ENCODE measurements at places on chromosomes 2 and 18.

- no peak for DNase-seq
Observed at GRCh38 chr2:29066271-29066860, 8.0 kb downstream of the PCARE start.

DNA sequence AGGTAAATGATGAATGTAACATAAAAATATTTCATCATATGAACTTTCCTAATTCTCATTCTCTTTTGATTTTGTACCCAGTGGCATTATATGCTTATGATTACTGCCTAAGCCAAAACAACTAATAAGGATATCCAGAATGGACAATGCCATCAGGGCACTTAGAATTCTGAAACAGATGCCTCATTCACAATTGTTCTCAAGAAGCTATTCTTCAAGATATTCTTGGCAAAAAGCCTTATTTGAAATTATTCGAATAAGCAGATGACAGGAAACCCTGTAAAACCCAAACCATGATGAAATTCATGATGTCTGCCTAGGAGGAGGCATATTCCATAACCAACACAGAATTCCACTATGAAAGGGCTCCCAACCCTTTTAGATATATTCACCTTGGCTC is 353.2 kb upstream of the TRIB2 start:
- no peak for DNase-seq

DNA sequence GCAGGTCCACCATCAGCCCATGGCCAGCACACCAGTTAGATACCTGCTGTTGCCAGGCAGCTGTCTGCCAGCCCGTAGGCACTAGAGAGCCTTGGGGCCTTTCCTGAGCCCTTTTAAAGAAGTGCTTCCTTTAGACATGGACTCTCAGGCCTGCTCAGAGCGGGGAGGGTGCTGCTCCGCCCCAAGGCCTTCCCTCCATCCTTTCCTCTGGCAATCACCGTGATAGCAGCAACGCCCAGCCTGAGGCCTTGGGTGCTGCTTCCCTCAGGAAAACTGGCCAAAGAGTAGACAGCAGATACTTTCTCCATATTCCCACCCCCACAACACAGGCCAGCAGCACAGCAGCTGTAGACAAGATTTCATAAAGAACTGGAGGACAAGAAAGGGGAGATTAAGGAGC is 22.3 kb upstream of the C1QL2 start:
- no peak for DNase-seq

DNA sequence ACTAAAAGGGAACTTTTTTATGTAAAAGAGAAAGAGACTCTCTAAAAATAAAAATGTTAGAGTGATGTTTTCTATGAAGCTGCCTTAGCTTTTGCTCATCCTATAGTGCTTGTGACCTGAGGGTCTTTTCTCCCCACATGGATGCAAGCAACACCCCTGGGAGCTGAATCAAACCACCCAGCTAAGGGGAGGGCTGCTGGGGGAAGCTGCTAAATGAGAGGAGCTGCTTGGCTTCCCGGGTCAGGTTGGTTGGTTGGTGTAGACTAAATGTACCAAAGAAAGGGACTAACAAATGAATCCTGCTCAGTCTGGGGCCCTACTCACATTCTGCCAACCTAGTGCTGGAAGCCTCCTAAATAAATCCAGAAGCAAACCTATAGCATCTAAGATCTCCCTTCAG is 35.0 kb downstream of the AFF3 start:
- no peak for DNase-seq

DNA sequence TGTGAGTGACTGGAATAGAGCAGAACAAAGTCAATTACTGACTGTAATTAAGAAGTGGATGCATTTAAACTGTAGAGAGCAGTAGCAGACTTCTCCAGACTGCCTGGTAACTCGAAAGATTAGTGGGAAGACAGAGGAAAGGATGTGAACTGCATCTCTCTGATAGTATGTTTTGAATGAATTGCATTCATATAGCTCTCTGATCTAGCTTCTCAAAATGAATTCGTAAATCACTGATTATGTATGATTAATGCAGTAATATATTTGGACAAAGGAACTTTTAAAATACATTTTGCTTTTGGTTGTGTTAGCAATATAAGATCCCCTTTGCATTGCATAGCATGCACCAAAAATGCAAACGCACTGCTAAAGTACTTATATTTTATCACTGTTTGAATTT is 304.0 kb downstream of the ARHGAP15 start:
- DNase-seq = no peak

DNA sequence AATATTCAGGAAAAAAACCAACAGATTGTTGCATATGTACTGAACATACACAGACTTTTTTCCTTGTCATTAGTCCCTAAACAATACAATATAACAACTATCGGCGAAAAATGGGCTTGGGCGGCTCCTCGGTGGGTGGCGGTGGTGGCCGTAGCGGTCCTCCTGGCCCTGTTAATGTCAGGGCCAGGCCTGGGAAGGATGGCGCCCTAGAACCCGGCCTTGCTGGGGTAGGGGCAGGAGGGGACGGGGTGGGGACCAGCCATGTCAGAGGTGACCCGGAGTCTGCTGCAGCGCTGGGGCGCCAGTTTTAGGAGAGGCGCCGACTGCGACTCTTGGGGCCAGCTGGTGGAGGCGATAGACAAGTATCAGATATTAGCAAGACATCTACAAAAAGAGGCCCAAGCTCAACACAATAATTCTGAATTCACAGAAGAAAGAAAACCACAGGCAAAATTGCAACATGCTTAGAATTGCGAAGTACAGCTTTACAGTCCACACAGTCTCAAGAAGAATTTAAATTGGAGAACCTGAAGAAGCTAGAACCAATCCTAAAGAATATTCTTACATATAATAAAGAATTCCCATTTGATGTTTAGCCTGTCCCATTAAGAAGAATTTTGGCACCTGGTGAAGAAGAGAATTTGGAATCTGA is 36.5 kb downstream of the ROCK2 start:
- DNase-seq = no peak

GRCh38 chr18:65735155-65735554 is 15.7 kb upstream of the CDH7 start:
- DNase-seq = no peak

- DNase-seq = peak; percentile 55
Observed at GRCh38 chr18:14092625-14093306, 39.5 kb downstream of the ZNF519 start.

GRCh38 chr2:7738596-7738995 is 821.4 kb downstream of the RNF144A start:
- DNase-seq = no peak

- DNase-seq = no peak
Observed at GRCh38 chr18:59220784-59221765, 1.1 kb downstream of the GRP start.

GRCh38 chr2:46563186-46563585 is 83.8 kb downstream of the TMEM247 start:
- DNase-seq = no peak

GRCh38 chr2:216620786-216621185 is 12.4 kb upstream of the IGFBP2 start:
- no peak for DNase-seq

DNA sequence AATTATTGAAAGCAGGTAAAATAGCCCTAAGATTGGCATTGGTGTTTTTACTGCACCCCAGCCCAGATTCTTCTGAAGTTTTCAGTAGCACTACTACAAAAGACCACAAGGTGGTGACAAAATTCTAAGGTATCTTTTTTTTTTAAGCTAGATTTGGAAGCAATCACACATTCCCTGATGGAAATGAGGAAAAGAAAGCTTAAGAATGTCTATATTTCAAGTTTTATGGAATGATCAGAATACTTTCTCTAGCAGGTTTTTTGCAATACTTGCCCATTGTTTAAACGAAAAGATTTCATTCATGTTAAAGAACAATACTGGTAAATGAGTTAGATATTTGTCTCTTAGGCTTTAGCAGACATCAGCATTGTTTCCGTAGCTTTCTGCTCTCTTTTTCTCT is 32.1 kb upstream of the ZNF638 start:
- no peak for DNase-seq

- no peak for DNase-seq
Observed at GRCh38 chr18:21900605-21901352, 160.2 kb downstream of the MIB1 start.

DNA sequence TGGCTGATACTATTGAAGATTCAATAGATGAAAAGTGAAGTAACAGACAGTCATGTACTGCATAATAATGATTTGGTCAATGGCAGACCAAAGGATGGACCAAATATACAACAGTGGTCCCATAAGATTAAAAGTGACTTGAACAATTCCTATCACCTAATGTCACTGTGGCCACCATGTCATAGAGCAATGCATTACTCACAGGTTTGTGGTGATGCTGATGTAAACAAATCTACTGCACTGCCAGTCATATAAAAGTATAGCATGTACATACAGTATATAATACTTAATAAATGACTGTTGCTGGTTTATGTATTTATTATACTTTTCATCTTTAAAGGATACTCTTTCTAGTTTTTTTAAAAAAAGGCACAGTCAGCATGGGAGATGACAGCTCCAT is 99.9 kb downstream of the USP34 start:
- no peak for DNase-seq

Data from Caco-2 (cell line).